ENCODE measurements at places on chromosomes 4 and X.

GRCh38 chr4:77248805-77249204 is 91.8 kb downstream of the CCNG2 start:
- no peak for DNase-seq

GRCh38 chr4:71300964-71301363 is 37.9 kb upstream of the SLC4A4 start:
- DNase-seq = no peak

DNA sequence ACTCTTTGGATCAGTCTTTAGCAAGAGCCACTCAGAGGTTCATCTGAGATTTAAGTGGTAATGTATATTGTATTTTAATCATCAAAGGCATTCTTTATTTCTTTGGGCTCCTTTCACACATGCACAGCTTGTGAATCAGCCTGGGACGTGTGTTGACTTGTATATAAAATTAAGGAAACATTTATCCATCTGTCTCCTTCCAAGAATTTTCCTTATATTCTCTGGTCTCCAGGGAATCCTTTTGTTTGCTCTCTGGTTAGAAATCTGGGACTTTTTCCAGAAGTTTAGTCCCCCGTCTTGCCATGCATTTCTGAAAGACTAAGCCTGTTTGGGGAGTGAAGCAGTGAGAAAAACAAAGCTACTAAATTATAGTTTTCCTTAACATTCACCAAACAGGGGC is 212.3 kb downstream of the DCAF12L2 start:
- DNase-seq = no peak

DNA sequence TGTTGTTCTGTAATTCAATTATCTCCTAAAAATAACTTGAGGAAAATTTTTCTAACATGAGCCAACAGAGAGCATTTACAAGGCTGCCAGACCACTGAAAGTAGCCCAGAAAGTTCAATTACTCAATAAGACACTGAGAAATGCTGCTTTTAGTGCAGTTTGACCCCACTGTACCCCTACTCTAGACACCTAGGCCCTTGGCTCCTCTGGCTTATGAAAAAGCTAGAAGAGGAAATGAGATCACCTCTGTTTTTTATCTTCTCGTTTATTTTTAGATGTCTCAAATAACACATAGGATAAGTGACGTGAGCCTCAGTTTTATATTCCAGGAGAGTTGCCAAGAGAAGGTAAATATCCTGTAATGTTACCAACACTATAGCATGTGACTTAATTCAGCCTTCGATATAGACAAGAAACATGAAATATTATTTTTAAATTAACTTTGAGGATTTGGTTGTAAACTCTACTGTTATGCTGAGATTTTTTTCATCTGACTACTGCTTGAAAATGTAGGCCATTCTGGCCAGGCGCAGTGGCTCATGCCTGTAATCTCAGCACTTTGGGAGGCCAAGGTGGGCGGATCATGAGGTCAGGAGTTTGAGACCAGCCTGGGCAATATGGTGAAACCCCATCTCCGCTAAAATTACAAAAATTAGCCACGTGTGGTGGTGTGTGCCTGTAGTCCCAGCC is 24.4 kb downstream of the TNIP3 start:
- no peak for DNase-seq

GRCh38 chr4:12692815-12693214 is 791.3 kb downstream of the RAB28 start:
- no peak for DNase-seq

DNA sequence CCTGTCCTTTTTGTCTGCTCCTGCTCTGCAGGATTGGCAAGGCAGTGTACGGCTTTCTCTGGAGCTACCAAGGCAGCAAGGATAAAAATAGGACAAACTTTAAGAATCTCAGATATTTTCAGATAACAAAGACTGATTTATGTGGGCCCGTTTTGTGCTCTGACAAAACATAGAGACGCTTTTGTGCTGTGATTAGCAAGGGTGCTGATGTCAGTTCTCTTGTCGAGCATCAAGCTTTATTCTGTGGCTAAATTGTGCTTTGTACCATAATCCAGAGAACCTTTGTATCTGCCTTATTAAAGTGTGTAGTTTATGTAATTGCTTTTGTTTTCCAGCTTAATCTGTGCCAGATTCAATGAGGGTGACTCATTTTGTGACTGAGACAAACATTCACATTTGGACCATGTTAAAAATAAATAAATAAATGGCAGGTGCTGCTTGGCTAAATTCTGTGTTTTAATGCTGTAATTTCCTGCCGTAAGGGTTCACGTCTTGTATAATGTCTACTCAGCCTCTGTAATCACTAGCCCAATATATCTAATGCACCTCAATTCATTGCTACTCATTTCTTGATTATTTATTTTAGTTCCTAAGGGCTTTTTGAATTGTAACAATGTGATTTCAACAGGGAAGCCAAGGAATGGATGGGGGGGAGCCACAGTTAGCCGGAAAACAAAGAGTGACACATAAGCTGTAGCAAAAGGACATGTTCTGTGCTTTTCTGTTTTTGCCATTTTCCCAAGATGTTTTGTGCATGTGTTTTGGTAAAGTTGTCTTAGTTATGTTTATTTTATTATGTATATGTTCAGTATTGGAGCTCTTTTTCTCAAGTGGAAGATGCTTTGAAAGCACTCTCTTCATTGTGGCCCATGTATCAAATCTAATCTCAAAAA is 75.1 kb downstream of the GAB1 start:
- DNase-seq = no peak

- no peak for DNase-seq
These were observed 10.2 kb downstream of the CD40LG start for GRCh38 chrX:136658151-136658550.

GRCh38 chr4:83455281-83456183 is at the start of the genes HELQ and MRPS18C:
TSS of gene HELQ (minus strand) at chr4:83455823. CDS start at chr4:83455693, 130 bp downstream.
TSS of gene MRPS18C (plus strand) at chr4:83456058. CDS start at chr4:83456078, 20 bp downstream.
- DNase-seq = peak; percentile 85

GRCh38 chrX:21171181-21171580 is 203.0 kb upstream of the CNKSR2 start:
- DNase-seq = no peak

GRCh38 chr4:150699599-150699998 is 117.6 kb downstream of the MAB21L2 start:
- DNase-seq = no peak

- no peak for DNase-seq
These were observed 1.2 kb downstream of the C4orf50 start for GRCh38 chr4:6017030-6017429.

DNA sequence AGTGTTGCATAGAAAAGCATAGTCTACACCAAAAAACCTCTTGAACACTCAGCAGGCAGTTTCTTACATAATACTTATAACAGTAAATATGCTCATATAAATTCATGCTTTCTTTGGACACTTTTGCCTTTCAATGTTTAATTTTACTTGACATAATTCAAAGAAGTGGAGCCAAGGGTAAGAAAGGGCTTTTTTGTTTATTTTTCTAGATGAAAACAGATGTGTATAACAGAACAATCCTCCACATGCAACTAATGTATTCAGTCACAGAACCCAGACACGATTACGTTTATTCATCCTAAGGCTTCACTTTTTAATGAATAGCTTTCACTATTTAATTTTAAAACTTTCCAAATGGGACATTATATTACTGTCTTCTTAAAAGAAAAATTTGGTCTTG is 58.0 kb upstream of the PTPN13 start:
- no peak for DNase-seq

- DNase-seq = no peak
These were observed 19.1 kb downstream of the ARAP2 start for GRCh38 chr4:36224972-36225903.

- DNase-seq = no peak
These were observed 904.1 kb downstream of the RPA4 start for GRCh38 chrX:97787849-97788248.

DNA sequence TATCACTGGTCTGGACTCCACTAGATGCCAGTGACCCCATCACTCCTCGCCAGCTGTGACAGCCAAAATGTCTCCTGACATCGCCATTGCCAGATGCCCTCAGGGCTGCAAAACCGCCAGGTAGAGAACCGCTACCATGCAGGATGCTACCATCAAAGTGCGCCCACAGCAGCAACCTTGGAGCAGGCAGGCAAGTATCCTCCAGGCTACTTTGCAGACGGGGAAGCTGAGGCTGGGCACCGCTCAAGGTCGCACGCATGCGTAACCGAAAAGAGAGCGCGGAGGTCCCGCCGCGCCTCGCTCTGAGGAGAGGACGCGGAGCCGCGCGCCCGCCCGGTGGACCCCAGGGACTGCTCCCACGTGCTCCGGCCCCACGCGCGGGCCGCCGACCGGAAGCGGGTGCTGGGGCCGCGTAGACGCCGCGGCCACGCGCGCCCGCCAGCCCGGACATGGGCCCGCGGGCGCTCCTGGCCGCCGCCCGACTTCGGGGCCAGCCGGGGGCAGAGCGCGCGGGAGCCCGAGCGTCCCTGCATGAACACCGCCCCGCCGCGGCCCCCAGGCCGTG is at the start of gene STS:
TSS of gene STS (plus strand) at position 300 of the 565 bp plus-strand sequence. CDS start 105,488 bp downstream, outside the sequence.
- peak; percentile 35 for DNase-seq

- no peak for DNase-seq
These were observed 66.6 kb downstream of the RXFP1 start for GRCh38 chr4:158588285-158588684.

DNA sequence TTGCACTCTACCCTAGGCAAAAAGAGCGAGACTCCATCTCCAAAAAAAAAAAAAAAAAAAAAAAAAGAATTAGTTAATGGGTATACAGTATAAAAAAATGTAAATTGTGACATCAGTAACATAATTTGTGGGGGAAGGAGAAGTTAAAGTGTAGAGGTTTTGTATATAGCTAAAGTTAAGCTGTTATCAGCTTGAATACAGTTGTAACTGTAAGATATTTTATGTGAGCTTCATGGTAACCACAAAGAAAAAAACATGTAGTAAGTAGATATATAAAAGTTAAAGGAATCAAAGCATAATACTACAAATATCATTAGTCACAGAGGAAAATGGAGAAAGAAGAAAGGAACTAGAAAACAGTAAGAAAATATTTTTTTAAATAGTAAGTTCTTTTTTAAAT is 53.2 kb upstream of the EPGN start:
- no peak for DNase-seq

DNA sequence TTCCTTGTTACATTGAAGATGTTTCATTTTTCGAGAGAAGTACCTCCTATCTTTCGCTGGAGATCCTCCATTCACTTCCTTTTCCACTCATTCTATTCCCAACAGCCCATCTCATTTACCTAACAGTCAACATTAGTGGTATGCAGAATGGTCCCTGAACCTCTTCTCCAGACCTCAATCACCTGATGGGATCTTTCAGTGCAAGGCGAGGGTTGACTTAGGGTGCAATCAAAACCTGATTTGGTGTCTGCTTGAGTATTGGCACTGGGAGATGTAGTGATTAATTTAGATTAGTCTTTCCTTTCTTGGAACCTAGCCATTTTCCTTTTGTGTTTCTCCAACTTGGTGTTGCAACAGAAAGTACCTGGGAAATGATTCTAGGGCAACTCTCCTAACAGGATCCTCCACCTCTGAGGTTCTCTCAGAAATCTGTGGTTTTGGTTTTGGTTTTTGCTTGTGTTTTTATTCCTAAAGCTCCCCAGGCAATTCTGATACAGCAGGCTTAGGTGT is 18.4 kb downstream of the DDX3X start:
- no peak for DNase-seq

GRCh38 chrX:70264784-70265183 is 3.4 kb upstream of the ARR3 start:
- no peak for DNase-seq

DNA sequence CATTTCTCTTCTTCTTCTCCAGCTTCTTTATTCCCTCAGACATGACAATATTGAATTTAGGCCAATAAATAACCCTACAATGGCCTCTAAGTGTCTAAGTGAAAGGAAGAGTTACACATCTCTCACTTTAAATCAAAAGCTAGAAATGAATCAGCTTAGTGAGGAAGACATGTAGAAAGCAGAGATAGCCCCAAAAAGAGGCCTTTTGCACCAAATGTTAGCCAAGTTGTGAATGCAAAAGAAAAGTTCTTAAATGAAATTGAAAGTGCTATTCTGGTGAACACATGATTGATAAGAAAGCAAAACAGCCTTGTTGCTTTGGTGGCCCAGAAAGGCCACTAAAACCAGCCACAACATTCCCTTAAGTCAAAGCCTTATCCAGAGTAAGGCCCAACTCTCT is 146.2 kb upstream of the HHIP start:
- DNase-seq = no peak

DNA sequence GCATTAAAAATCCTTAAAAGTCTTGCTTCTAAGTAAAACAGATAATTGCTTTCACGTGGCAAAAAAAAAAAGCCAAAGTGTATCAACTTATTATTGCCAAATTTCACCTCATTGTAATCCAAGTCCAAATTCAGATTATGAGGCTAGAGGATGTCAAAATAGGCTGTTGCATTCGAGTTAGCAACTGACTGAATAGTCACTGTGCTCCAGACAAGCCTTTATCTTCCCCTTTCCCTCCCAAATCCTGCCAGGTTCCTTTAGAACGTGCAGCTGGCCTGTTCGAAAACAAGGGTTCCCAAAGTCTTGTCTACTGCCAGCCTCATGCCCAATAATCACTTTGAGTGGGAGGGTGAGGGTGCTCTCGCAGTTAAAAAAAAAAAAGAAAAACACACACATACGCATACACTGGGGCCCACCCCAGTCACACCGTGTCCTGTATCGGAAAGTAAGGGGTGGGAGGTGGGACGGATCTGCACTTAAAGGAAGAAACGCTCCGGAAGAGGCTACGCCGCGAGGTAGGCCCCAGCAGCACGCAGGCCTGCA is 603 bp downstream of the MAD2L1 start:
- no peak for DNase-seq

DNA sequence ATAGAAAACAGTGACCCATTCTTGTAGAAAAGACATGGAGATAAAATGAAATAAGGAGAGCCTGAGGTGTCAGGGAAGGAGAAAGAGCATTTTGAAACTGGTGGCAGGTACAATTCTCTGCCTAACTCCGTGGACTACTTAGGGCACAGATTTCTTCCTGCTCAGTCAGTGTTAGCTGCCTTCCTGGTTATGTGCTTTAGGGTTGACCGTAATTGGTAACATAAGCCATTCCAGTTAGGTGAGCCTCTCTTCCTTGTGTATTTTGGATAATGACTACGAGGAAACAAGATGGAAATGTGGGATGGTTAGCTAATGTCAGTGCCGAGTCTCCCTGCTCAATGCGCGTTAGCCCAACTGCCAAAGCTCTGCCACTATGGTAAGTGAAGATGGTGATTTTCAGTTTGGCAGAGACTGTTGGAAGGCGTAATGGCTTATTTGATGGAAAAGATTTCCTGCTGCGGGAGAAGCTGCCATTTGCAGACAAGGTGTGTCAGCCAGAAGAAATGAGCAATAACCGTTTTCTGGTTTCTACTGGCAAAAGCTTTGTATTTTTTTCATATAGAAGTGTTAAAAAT is 174.1 kb downstream of the CBR4 start:
- no peak for DNase-seq

DNA sequence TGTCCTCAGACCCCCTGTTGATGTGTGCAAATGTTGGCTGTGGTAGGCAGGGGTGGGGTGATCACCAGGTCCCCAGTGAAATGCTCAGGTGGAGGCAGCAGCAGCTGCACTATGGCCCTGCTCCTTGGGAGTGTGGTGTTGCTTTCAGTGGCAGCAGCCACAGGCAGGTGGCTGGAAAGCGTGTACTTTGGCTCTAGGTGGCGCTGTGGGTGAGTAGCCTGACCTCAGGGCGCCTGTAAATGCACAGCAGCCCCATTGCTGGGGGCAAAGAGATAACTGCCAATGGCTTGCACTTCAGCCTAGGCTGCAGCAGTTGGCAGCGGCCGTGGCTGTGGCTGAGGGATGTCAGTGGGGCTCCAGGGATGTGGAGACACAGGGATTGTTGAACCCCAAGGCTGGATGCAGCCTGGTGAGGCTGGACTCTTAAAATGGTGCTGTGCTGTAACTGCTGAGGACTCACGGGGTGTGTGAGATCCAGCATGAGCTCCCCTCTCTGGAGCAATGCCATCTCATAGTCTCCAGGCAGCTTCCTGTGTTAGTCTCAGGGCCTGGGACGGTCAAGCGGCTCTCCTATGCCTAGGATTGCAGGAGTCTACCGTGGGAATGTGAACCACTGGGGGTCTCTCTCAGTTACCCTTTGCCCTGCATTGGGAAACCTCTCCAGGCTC is 421.7 kb upstream of the HTR2C start:
- DNase-seq = no peak
